GM12892 (cell line): ENCODE measurements at places on chromosomes 4 and X.

GRCh38 chr4:3217771-3218170 lies 31.2 kb upstream of the MSANTD1 start:
- DNase-seq = no peak

DNA sequence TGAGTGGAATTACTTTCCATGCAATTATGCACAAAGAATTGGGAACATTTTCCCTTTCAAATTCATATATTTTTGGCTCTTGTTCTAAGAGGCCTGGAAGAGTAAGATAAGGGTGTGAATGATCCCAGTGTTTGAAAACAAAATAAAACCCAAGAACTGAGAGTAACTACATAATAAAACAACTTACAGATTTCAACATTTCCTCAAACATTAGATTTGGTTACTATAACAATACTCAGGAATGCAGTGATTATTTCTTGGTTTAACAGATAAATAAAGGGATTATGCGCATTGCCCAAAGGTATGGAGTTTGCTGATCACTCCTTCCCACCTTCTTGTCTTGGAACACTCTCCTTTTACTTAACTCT lies 292.5 kb downstream of the CAMK2D start:
- no peak for DNase-seq

GRCh38 chr4:24226023-24226422 lies 336.2 kb upstream of the PPARGC1A start:
- no peak for DNase-seq

DNA sequence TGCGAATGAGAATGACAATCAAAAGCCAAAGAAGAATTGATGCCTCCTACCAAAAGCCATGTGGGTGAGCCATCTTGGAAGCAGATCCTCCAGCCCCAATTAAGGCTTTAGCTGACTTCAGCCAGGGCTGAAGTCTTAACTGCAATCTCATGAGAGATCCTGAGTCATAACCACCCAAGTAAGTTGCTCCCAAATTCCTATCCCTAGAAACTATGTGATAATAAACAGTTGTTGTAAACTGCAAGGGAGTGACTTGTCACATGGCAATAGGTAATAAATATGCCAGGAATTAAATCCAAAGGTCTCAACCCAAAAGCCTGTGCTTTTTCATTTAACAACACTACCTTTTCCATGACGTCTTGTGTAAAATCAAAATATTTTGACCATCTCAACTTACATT lies 154.2 kb upstream of the TBL1X start:
- no peak for DNase-seq

GRCh38 chrX:51336584-51336983 lies 4.0 kb downstream of the NUDT10 start:
- peak; percentile 16 for DNase-seq

DNA sequence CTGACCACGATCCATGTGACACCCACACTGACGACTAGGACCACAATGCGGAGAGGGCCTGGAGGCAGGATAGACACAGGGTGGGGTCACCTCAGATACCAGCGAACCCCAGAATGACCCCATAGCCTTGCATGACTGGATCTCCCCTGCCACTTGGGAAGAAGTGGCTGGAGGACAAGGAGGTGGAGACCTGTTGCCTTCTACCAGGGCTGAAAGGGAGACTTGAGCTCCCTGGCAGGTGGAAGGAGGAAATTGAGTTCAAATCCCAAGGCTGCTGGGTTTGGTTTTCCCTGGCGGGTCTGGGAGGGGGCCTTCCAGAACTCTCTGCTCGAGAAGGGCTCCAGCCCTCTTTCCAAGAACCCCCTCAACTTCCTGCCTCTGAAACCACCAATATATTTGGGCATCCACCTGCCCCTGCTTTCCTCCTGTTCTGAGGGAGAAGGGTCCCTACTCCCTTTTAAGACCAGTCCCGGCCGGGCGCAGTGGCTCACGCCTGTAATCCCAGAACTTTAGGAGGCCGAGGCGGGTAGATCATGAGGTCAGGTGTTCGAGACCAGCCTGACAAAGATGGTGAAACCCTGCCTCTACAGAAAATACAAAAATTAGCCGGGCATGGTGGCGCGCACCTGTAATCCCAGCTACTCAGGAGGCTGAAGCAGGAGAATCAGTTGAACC lies 3.0 kb downstream of the FAM3A start:
- no peak for DNase-seq

DNA sequence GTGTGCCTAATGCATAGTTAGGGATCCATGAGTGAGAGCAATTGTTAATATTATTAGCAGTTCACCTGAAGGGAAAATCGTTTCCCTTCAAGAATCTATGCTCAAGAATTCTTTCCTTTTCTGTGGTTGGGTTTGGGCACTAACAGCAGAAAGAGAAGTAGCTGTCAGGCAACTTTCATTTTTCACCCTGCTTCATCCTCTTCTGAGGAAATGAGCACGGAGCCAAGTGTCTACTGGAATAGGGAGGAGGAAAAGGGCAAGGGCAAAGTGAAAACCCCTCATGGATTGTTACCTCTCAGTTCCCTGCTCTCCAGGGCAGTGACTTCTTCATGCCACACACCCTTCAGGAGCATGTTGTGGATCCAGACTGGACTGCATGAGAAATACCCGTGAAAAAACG lies 2.6 kb upstream of the HPGDS start:
- no peak for DNase-seq

- peak; percentile 22 for DNase-seq
These were observed at the start of gene STK32B for GRCh38 chr4:5051278-5052203. Gene STK32B (plus strand): TSS chr4:5051480.

- DNase-seq = no peak
These were observed 190.4 kb upstream of the TLL1 start for GRCh38 chr4:165682611-165683010.

- no peak for DNase-seq
These were observed 24.9 kb upstream of the SGMS2 start for GRCh38 chr4:107799669-107800450.
